ENCODE measurements at places on chromosomes 13 and 19.

DNA sequence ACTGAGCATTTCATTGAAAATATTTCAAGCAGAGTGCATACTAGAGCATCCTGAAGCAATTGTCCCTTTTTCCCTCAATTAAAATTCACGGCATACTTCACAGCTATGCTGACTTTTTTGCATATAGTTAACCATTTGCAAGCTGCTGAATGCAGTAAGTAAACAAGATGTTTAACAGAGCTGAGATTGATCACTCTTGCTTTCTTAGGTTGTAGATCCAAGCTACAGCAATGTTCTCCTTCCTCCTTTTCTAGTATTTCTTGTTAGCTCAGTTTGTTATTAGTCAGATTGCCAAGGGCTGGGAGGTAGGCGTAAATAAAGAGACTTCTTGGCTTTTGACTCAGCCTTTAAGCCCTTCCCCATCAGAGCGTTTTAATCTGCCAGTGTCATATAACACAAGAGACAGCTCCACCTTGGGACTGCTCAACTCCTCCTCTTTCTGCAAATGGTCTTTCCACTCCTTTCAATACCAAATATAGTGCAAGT lies at the start of gene SLITRK6:
TSS of gene SLITRK6 (minus strand) at position 323 of the 486 bp plus-strand sequence. CDS start 2,911 bp downstream, outside the sequence.
- DNase-seq = peak; percentile 5

DNA sequence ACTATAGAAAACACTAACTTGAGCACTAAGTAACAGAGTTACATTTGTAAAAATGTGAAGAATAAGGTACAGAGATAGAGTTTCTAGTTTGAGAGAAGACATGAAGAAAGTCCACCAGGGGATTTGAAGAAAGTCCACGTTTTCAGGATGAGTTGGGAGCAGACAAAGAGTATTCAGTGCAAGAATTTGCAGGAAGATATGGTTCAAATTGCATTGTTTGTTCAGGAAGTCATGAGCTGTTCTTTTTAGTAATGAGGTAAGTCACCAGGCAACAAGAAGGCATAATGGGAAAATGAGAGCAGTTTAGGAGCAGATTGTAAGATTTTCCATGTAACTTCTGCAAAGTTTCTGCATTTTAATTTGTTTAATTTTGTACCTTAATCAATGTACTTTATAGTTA lies 618.0 kb downstream of the DACH1 start:
- no peak for DNase-seq

DNA sequence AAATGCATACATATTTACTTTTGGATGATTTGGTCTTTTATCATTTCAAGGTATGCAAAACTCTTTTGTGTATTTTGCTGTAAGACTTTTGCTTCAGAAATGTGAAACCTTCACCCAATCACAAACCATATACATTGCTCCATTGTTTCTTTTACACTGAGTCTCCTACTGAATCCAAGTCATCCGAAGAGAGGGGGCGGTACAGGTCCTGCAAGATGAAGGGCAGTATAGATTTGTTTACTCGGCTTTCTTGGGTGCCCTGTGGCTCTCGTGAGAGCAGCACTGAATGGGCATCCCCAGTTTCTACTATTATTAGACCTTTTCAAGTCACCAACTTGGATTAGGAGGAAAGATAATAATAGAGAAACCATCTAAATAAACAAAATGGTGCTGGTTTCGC lies 280.6 kb downstream of the DCLK1 start:
- no peak for DNase-seq

- no peak for DNase-seq
Measured at GRCh38 chr13:23087880-23088279, 92.9 kb upstream of the SGCG start.

GRCh38 chr13:51235756-51236490 lies 13.7 kb downstream of the FAM124A start:
- DNase-seq = no peak

DNA sequence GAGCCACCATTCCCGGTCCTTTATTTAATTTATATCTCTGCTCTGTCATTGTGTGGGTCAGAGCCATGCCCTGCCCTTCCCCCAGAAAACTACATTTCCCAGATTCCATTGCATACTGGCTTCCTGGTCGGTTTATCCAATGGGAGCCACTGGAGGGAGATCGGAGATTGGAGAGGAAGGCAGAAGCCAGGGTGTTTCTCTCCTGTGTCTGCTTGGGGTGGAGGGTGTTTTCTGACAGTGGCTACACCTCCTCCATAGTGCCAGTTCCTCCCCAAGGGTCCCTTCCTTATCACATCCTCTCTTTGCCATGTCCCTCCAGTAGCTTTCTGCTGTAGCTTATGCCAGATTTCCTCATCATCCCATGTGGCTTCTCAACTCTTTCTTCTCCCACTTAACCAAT lies 19.0 kb downstream of the OLFM2 start:
- DNase-seq = peak; percentile 93

GRCh38 chr13:94710065-94710781 lies 2.1 kb downstream of the SOX21 start:
- DNase-seq = no peak

GRCh38 chr19:50803633-50804419 lies 13.6 kb downstream of the ACP4 start:
- no peak for DNase-seq

- no peak for DNase-seq
Measured at GRCh38 chr13:46296115-46296822, 84.5 kb downstream of the LRRC63 start.

GRCh38 chr13:39699274-39699673 lies 43.8 kb downstream of the COG6 start:
- DNase-seq = no peak

DNA sequence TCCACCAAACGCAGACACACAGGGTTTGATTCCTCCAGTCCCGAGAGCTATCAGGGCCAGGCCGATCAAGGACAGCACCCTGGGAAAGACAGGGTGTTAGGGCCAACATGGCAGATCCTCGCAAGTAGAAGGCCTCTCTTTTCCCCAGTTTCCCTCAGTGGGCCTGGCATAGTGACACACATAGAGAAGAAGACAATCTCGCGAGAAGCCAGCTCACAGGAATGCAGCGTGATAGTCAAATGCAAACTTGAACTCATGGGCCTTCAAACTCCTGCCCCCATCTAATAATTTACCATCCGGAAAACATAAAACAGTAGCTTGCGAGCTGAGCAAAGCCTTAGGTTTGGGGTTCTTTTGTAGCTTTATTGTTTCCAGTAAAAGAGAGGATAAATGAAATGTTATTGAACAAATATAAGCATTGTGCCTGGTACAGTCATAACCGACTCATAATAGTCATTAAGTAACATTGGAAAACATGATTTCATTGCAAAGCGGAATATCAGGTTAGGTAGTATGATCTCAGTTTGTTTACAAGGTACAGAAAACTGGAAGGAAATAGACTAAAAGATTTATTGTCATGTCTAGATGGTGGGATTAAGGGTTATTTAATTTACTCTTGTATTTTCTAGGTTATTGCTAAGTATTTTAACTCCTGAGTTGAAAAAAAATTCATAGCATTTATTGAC lies 30.5 kb downstream of the SLC15A1 start:
- DNase-seq = no peak

DNA sequence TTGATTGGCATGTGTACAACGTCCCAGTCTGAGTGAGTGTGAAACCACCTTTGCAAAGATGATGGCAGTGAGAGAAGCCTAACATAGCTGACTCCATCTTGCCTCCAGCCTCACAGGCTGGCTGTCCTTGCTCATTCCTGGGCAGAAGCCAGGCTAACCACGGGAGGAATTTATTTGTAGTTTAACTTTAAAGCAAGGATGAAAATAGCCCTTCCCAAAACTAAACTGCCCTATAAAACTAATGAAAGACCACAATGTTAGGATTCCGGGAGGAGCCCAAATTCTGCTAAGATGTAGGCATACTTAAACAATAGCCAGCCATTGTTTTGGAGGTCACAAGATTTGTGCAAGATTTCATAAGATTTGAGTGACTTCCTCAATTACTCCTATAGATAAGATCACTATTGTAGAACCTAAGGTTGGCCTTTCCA lies 96.6 kb upstream of the LSM14A start:
- no peak for DNase-seq

DNA sequence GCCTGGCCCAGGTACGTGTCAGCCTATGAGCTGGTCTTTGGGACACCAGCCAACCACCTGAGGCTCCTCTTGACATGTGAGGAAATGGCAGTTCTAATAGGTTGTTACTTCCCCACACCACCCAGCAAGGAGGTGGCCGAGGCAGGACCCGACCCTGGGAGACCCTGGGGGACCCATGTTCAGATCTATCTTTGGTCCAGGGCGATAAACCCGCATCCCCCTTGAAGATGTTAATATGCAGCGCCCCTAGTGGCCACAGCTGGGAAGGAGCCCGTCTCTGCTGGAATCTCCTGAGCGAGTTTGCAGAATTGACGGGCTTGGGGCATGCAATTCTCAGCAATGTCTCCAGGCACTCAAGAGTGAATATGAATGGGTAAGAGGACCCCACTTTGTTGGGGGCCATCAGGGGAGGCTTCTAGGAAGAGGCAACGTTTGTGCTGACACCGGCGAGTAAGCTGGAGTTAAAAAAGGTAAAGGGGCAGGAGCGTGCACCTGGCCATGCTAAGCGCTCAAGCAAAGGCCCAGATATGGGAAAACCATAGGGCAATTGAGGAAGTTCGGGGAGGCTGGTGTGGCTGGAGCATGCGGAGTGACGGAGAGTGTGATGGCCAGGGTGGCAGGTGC lies 1.5 kb upstream of the MYO1F start:
- DNase-seq = no peak

GRCh38 chr13:42812316-42812715 lies 30.9 kb downstream of the FAM216B start:
- no peak for DNase-seq

DNA sequence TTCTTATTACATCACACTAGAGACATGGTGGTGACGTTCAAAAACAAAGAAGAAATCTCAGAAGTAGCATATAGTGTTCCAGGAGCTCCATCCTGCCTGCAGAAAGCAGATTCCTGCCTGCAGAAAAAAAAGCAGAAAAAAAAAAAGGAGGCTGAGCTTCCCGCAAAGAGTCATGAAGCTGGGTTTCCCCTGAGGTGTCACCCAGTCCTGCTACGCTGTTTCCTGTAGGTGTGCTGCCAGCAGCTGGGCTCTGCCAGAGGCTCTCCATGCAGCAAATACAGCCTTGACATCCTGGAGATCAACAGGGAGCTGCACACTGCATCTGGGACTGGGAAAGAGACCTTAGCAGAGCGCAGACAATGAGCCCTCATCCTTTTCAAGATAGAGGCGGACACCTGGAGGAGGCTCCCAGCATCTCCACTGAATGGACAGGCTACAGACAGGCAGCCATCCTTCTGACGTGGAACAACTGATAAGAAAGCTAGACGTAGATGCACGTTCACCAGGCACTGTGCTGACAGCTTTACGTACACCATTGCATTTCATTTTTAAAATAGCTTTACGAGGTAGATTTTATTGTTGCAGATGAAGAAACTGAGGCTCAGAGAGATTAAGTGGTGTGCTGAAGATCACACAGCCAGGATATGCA lies 350.9 kb downstream of the FOXO1 start:
- DNase-seq = peak; percentile 6

DNA sequence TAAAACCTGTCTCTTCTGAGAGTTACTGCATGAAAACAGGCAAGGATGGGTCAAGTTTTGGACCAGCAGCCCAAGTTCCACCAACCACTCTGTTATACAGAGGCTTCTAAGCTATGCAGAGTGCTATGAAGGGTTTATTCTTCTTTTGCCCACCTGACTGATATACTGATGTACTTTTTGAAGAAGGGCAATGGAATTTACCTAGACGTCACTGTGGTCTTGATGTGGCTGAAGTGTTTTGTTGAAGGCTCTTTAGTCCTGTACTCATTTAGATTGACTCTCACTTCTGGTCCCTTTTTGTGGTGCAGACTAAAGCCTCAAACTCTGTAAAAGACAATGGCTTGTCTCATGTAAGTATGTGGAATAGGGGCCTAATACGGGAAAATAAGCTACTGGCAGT lies 92.0 kb downstream of the DGKH start:
- no peak for DNase-seq

DNA sequence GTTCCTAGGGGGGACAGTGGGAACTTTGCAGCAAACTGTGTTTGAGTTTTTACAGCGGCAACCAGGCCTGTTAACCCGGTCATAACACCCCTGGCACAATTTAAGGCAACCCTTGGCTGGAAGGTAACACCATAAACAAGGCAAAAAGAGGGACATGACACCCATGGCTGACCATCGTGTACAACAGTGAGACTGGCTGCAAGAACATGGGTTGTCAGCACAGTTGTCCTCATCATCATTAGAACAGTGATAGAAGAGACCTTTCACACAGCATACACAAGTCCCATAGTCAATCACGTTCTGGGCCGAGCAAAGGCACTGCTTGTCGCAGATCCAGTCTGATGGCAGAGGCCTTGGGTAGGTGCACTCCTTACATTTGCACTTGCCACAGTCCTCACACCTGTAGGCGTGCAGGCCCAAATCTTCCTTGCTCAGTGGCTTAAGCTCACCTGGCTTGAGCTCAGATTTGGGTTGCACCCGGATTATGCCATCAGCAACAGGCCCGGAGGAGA lies 4.1 kb downstream of the SPRY2 start:
- no peak for DNase-seq

GRCh38 chr19:54268936-54269335 lies 11.9 kb upstream of the LILRB5 start:
- DNase-seq = no peak

- no peak for DNase-seq
Measured at GRCh38 chr13:35741657-35742056, 265.2 kb upstream of the MAB21L1 start.

DNA sequence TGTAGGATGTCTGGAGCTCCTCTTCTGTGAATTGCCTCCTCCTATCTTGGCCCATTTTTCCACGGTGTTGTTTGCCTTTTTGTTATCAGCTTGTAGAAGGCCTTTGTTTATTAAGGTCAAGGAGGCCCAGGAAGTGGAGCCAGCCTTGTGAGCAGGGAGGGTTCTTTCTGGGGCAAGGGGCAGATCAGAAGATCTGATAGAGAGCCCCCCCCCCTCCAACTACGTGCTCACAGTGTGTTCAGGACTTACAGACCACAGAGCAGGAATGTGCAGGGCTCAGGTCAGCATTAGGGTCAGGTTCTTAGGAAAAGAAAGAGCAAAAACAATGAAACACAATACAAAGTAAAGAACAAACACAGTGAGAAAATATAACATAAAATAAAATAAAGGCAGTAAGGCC lies 59.4 kb downstream of the CCNE1 start:
- DNase-seq = no peak

GRCh38 chr13:51704399-51705313 lies 99.3 kb downstream of the DHRS12 start:
- no peak for DNase-seq

- no peak for DNase-seq
Measured at GRCh38 chr13:108407495-108407894, 138.0 kb downstream of the TNFSF13B start.

DNA sequence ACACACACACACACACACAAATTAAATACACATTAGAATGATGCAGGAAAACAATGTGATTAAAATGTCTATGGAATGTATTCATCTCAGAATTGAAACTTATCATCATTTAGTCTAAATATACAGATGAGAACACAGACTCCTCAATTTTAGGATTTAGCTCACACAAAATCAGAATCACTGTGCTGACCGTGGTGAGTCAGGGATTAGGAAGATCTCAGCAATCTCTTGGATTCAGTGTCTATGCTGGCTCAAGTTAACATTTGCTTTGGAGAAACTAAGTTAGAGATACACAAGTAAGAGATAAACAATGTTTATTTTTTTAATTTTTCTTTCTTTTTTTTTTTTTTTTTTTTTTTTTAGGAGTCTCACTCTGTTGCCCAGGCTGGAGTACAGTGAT lies 323.6 kb downstream of the KLF12 start:
- no peak for DNase-seq

All from H54 (cell line).